Naive thymus-derived CD4-positive, alpha-beta T cell (primary cell): ENCODE measurements at places on chromosomes 2 and 18. TPM values are rescaled to one million over a fixed set of nuclear protein-coding genes. Genes with fewer than 3 reads are reported as not detected.

Gene ARHGEF4
- 3.4 TPM for total RNA-seq

Gene CDH2
- total RNA-seq: not detected

Gene GPR155
- 15.0 TPM for total RNA-seq

Gene TBC1D8
- 0.69 and 0.87 TPM in 2 replicates for total RNA-seq

Gene CHST10
- total RNA-seq: 2.2 TPM

- peaks cover 42% of the 10 kb centered on the region for H3K4me1 ChIP-seq
- no peaks in the 10 kb centered on the region for H3K27me3 ChIP-seq
- H3K4me3 ChIP-seq: peak overlapping the region; percentile 82
- peak; percentile 19 for DNase-seq
Observed at GRCh38 chr2:96320728-96321622, 4.1 kb upstream of the ITPRIPL1 start.

DNA sequence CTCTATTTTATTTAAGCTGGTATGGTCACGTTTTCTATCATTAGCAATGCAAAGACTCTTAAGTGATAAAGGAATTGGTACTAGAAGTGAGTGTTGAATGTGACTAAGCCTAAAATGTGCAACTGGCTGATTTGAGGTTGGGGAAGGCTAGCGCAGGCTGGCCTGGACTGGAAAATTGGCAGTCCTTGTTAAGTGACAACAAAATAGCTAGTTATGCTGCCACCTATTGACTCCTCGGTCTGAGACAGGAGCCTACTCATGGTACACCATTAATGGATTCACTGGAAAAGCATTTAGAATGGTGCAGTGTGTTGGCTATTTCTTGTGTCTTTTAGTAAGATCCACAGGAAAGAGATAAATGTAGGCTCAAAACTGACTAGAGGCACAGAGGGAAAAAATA, 5.7 kb upstream of the WIPF1 start:
- H3K27ac ChIP-seq: peak overlapping the region; percentile 46
- peaks cover 57% of the 10 kb centered on the region for H3K4me1 ChIP-seq
- no peaks in the 10 kb centered on the region for H3K36me3 ChIP-seq
- H3K4me3 ChIP-seq: no peak overlapping the region

GRCh38 chr2:189848276-189848675, 64.0 kb downstream of the PMS1 start:
- DNase-seq: no peak
- no peaks in the 10 kb centered on the region for H3K36me3 ChIP-seq
- no peaks in the 10 kb centered on the region for H3K4me1 ChIP-seq
- H3K27me3 ChIP-seq: no peaks in the 10 kb centered on the region
- no peak overlapping the region for H3K27ac ChIP-seq
- H3K4me3 ChIP-seq: no peak overlapping the region

DNA sequence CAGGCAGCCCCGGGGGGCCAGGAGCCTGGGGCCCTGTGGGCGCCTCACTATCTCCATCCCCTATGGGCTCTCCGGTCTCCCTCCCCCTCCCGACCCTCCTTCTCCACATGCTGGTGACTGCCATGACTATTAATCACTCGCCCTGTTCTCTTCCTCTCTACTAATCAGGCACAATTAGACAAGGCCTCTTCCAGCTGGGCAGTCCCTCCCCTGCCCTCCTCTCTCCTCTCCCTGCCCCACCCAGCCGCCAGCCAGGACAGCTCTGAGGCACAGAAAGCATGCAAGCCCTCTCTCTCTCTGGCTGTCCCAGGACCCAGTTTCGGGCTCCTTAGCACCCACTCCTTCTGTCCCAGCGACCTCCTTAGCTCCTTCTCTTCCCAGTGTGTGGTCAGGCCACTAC, 5.8 kb downstream of the ASIC4 start:
- H3K36me3 ChIP-seq: no peaks in the 10 kb centered on the region
- peaks cover 32% of the 10 kb centered on the region for H3K27me3 ChIP-seq
- no peak overlapping the region for H3K4me3 ChIP-seq
- H3K4me1 ChIP-seq: peaks cover 5% of the 10 kb centered on the region

GRCh38 chr2:186201371-186201770, 284.7 kb upstream of the ZC3H15 start:
- H3K36me3 ChIP-seq: no peaks in the 10 kb centered on the region
- H3K27me3 ChIP-seq: no peaks in the 10 kb centered on the region
- H3K4me1 ChIP-seq: no peaks in the 10 kb centered on the region
- no peak for DNase-seq
- no peak overlapping the region for H3K27ac ChIP-seq
- no peak overlapping the region for H3K4me3 ChIP-seq

DNA sequence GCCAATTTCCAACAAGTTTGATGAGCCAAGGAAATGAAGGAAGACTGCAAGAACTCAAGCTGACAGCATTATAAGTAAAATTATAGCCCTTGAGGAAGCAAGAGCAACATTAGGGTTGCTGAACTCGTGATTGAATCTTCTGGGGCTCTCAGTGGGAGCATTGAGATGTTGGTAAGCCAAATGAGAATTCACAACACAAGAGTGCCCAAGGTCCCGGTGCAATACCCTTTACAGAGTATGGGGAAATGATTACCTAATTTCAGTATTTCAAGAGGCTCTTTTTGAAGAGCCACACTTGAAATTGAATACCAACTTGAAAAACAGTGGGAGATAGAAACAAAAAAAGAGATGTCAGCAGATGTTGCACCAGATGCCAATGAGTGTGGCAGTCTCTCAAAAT, 554.5 kb downstream of the STK39 start:
- DNase-seq: no peak
- no peaks in the 10 kb centered on the region for H3K36me3 ChIP-seq
- no peaks in the 10 kb centered on the region for H3K4me1 ChIP-seq
- H3K4me3 ChIP-seq: no peak overlapping the region
- no peaks in the 10 kb centered on the region for H3K27me3 ChIP-seq

DNA sequence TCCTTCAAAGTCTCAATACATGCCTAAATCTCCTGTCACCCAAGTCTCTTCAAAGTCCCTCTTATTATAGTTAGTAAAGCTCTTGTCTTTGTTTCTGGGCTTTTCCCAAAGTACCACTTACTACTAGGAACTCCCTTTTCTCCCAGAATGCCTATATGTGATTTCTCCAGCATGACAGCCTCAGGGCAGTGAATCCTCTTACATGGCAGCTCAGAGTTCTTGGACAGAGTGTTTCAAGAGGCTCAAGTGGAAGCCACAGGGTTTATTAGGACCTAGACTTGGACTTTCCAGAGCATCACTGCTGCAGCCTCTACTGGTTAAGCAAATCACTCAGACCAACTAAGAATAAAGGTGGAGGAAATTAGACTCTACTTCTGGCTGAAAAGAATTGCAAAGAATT, 98.9 kb downstream of the CSRNP3 start:
- no peaks in the 10 kb centered on the region for H3K4me1 ChIP-seq
- no peak overlapping the region for H3K27ac ChIP-seq
- H3K27me3 ChIP-seq: no peaks in the 10 kb centered on the region
- H3K36me3 ChIP-seq: no peaks in the 10 kb centered on the region
- H3K4me3 ChIP-seq: no peak overlapping the region

DNA sequence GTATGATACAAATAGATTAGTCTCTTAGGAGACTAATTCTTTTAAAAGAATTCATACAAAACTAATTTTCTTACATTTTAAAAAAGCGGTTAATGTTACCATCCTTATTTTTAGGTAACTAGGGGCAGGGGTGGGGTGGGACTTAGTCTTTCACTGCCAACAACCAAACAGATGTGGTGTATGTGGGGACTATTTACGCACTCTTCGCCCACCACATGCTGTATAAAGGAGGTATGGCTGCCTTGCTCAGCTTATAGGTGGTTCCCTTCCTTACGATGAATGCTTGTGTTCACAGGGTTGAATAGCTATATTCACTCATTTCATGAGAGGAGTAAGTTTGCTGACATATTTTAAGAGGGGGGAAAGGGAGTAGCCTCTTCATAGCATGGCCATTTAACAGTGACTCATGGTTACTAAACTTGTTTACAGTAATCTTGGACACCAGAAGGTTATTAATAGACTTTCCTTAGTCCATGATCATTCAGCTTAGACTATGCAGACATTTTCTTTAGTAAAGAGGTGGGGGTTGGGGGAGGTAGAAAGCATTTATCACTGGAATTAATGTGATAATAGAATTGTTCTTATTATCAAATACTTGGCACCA, 61.8 kb downstream of the CAB39 start:
- H3K4me3 ChIP-seq: no peak overlapping the region
- H3K27ac ChIP-seq: no peak overlapping the region
- H3K27me3 ChIP-seq: no peaks in the 10 kb centered on the region
- DNase-seq: no peak
- H3K36me3 ChIP-seq: no peaks in the 10 kb centered on the region

GRCh38 chr2:229868794-229869193, 53.0 kb downstream of the TRIP12 start:
- no peak overlapping the region for H3K4me3 ChIP-seq
- no peaks in the 10 kb centered on the region for H3K27me3 ChIP-seq
- H3K27ac ChIP-seq: no peak overlapping the region

DNA sequence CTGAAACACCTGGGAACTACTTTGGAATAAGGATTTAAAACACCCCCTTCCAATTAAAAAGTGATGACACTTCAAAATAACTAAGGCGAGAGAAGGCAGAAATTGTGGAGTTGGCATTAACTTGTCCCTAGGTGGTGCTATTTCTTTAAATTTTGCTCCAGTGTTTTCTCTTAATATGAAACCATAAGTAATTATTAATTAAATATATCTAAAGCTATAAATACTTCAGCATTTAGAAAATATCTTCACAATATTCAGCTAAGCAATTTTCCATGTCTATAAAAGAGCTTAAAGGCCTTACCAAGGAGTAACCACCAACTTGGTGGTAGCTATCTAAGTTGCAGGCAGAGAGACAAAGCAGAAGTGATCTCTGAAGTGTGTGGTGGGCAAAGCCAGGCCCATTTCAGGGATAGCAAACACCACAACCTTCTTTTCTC, 186.8 kb upstream of the PGAP1 start:
- no peaks in the 10 kb centered on the region for H3K27me3 ChIP-seq
- H3K27ac ChIP-seq: peak overlapping the region; percentile 1
- DNase-seq: peak; percentile 45
- H3K4me3 ChIP-seq: no peak overlapping the region
- peaks cover 5% of the 10 kb centered on the region for H3K36me3 ChIP-seq
- H3K4me1 ChIP-seq: no peaks in the 10 kb centered on the region

DNA sequence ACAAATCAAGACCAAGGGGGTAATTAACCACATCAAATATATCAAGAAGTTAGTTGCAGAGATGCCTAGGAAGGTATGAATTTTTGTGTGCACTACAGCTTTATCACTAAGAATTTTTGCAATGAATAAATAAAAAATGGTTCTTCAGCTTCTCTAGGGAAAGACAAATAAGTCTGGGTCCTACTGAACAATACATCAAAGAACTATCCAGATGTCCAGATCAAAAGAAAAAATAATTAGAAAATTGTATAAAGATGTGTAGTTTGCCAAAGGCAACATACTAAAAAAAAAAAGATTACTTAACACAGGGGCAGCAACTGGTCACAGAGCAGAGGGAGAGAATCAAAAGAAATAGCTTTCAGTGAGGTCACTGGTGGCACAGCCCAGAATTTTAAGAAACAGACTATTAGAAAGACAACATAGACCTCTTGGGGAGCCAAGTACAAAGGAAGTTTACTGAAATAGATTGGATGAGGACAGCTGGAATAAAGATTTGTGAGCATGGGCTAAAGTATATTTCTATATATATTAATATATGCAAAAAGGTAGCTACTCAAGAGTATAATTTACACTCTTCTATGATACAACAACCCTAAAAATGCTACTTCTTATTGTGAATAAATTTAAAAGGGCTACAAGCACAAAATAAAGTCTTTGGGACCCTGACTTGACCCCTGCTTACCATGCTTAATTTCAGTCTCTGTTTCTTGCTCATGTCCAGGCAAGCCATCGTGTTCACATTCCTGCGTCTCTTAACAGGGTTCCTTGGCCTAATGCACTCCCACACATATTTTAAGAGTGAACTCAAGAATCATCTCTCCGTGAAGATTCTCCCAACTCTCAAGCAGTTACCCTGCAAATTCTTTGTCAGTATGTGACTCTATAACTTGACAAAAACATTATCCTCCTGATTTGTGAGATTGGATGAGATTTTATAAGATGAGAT, 99.0 kb upstream of the GRB14 start:
- no peak overlapping the region for H3K4me3 ChIP-seq
- no peaks in the 10 kb centered on the region for H3K27me3 ChIP-seq
- no peaks in the 10 kb centered on the region for H3K4me1 ChIP-seq
- H3K27ac ChIP-seq: no peak overlapping the region
- H3K36me3 ChIP-seq: no peaks in the 10 kb centered on the region
- DNase-seq: no peak

DNA sequence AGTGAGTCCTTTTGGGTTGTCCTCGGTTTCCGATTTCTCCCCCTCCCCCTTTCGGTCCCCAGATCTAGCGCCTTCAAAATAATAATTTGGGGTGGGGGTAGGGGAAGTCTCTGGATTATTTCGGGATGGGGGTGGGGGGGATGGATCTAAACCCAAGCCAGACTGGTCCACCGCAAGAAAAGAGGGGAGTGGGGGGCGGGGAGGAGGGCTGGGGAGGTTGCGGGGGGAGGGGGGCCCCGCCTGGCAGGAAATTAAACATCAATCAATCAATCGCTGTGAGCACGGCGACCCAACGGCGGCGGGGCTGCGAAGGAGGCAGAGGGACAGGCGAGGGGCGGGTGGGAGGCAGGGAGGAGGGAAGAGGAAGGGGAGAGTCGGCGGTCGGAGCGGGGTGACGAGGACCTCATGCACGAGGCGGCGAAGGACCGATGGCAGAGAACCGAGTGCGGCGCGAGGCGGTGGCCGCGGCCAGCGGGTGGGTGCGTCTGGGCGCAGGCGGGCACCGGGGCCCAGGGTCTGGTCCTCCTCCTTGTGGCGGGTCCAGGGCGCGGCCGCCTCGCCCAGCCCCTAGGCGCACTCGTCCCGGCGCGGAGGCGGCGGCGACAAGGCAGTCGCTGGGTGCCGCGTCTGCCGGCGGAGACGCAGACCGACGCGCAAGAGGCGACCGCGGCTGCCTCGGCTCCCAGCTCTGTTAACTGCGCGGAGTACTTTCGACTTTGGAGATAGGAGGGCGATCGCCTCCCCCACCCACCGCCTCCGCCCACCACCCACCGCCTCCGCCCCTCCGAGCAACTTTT, 468 bp upstream of the SATB2 start:
- no peak overlapping the region for H3K27ac ChIP-seq
- no peak for DNase-seq
- H3K27me3 ChIP-seq: peaks cover 14% of the 10 kb centered on the region
- H3K36me3 ChIP-seq: peaks cover 8% of the 10 kb centered on the region
- H3K4me3 ChIP-seq: peak overlapping the region; percentile 94

- no peaks in the 10 kb centered on the region for H3K27me3 ChIP-seq
- H3K27ac ChIP-seq: no peak overlapping the region
- H3K36me3 ChIP-seq: no peaks in the 10 kb centered on the region
- DNase-seq: no peak
Observed at GRCh38 chr18:13422541-13423147, 204.1 kb downstream of the LDLRAD4 start.

GRCh38 chr18:54899500-54899899, 59.8 kb downstream of the CCDC68 start:
- H3K4me3 ChIP-seq: no peak overlapping the region
- H3K36me3 ChIP-seq: no peaks in the 10 kb centered on the region
- no peaks in the 10 kb centered on the region for H3K4me1 ChIP-seq
- H3K27me3 ChIP-seq: no peaks in the 10 kb centered on the region
- no peak for DNase-seq
- no peak overlapping the region for H3K27ac ChIP-seq

- no peaks in the 10 kb centered on the region for H3K27me3 ChIP-seq
- H3K27ac ChIP-seq: no peak overlapping the region
- DNase-seq: no peak
- H3K4me3 ChIP-seq: no peak overlapping the region
Observed at GRCh38 chr18:79275992-79276391, 119.7 kb upstream of the NFATC1 start.

GRCh38 chr2:62140426-62141141, 55.3 kb upstream of the B3GNT2 start:
- no peaks in the 10 kb centered on the region for H3K4me1 ChIP-seq
- no peak overlapping the region for H3K27ac ChIP-seq
- no peak for DNase-seq
- H3K27me3 ChIP-seq: no peaks in the 10 kb centered on the region
